ENCODE measurements at places on chromosomes 3 and 15.

DNA sequence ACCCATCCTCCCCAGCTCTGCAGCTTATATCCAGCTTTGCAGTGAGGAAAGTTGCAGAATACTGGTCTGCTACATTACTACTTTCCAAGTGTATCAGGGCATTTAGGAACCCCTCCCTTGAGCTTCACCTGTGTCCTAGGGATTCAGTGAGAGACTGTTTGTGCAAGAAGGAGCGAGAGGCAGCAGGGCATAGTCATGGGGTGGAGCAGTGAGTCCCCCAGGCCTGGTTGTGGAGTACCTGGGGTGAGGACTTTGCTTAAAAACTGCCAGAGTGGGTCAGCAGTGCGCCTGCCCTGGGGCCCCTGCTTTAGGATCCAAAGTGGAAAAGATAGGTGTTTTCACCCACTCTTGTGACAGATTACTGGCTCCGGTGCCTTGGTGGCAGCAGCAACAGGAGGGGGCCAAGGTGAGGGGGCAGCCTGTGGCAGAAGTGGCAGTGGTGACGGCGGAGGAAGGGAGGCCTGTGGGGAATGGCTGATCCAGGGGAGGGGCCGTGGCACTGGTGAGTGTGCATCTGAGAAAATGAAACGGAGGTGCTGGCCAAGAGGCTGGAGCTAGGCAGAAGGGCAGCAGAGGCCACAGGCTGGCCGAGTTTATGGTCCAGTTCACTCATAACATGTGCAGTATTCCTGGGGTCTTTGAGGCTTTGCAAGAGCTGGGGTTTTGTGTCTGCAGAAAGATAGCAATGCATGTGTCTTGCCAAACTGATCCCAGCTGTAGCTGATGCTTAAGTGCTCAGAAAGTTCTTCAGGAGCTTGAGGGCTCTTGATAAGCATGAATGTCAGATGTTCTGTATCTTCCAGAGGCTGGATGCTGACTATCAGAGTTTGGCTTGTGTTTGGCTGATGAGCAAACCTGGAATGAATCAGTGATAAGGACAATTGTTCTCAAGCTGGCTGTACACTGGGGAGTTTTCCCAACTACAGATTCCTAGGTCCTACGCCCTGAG, 43.4 kb downstream of the GOLGA6A start:
- DNase-seq, result no peak

DNA sequence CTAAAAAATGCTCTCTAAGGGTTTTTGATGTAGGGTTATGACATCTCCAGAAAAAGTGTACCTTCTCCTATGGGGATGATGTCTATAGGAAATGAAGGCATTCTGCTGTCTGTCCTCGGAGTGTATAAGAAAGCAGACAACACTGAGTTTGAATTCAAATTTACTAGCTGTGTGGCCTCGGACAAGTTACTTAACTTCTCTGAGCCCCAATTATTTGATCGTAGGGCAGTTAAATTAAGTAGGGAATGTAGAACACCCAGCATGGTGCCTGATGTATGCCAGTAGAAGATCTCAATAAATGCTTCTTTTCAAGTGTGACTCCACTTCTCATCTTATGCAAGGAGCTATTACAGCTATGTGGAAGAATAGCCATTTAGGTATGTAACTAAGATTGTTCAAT, 184.6 kb downstream of the CPNE4 start:
- no peak for DNase-seq

DNA sequence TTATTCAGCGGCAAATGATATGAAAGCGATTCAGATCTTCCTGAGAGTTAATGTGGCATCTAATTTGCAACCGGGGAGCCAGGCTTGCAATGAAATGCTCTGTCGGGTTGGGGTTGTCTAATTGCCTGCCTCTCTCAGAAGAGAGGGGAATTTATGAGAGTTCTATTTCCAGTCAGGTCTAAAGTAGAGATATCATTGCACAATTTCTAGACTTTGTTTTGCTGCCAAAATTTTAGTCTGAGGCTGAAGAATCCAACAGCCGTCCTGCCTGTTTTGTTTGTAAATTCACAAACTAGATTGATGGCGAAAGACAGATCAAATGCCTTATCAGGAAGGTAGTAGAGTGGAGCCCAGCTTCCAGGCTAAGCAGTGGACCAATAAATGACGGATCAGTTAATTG, 610 bp downstream of the LIPC start:
- no peak for DNase-seq

DNA sequence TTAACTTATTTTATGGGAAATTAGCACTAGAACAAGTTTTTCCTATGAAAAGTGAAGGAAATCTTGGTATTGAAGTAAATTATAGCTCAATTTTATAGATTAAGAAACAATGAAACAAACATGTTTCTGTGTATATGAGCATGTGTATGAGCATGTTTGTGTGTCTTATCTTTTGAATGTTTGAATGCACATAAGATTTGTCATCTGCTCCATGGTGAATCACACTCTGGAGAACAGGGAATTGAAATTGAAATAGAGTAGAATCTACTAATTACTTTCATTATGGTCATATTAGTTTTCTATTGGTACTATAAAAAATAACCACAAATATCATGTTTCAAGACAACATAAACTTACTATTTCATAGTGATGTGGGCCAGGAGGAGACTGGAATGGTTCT, 646.6 kb downstream of the OTOL1 start:
- peak; percentile 41 for DNase-seq

GRCh38 chr3:158912188-158912587, 110.3 kb downstream of the MFSD1 start:
- peak; percentile 45 for DNase-seq

- no peak for DNase-seq
Measured at GRCh38 chr15:61720197-61720704, 340.0 kb downstream of the VPS13C start.

GRCh38 chr3:177688152-177688551, 490.9 kb upstream of the TBL1XR1 start:
- DNase-seq, result no peak

DNA sequence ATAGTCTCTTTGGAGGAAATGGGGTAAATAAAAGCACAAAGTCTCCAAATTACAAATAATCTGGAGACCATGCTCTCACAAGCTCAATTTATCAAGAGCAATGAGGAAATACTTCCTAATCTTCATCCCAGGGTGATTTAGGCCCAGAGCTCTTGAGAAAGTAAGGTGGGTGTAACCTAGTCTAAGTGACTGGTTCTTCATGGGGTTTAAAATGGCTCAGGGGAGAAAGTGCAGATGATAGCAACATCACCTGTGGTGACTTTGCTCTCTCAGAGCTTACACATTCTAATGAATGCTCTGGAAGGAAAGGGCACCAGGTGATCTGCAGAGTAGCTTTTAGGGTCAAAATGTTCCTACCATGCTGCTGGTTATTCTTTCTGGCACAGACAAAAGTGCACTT, 118.4 kb upstream of the TP63 start:
- no peak for DNase-seq

GRCh38 chr15:84749111-84749991, 959 bp downstream of the ZNF592 start:
- DNase-seq, result peak; percentile 18

DNA sequence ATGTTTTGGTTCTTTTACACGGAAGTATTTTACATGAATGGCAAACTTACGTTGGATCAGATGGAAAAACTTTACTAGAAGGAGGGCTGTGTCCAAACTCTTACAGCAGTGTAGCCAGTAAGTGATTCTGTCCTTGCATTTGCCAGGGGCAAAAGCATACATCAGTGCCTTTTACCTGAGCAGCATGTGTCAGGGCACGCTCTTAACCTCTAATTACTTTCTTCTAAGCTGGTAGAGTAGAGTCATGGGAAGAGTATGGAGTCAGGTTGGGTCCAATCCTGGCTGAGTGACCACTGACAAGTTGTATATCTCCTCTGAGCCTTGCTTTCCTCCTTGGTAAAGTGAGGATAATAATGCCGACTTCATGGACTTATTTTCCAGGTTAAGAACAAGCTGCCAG, 47.1 kb downstream of the RYR3 start:
- DNase-seq, result no peak

GRCh38 chr3:61947456-61947855, 386.1 kb downstream of the PTPRG start:
- DNase-seq, result no peak
